ENCODE measurements at places on chromosomes 5 and 9.

- no peak for DNase-seq
Observed at GRCh38 chr5:116234681-116235080, 149.9 kb downstream of the COMMD10 start.

GRCh38 chr5:177445052-177445916, 1.3 kb upstream of the PRR7 start:
- peak; percentile 52 for DNase-seq

DNA sequence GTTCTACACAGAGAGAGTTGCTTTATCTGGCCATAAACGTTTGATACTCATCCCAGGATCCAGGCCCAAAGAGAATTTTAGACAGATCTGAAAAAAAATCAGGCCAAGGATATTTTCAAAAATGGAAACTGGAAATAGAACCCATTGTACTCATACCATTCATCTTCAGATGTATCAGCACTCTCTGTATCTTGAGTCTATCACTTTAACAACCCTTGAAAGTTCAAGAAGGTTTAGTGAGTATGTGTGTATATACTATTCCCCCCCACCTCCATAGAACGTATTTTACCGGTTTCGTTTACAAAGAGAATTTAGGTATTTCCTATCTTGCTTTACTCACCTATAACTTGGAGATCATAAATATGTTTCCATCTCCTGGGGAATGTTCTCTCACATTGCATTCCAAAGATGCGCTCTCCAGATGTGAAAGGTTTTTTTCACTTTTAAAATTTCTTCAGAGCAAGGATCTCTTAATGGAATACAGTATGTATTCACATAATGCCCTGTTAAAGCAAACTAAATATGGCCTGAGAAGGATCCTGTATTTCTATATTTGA, 105.5 kb upstream of the TUT7 start:
- DNase-seq: no peak

GRCh38 chr9:109904666-109905065, 124.7 kb downstream of the PALM2AKAP2 start:
- no peak for DNase-seq

GRCh38 chr9:110050925-110051355, 157.0 kb downstream of the C9orf152 start:
- peak; percentile 27 for DNase-seq

- no peak for DNase-seq
Observed at GRCh38 chr9:109889456-109889855, 109.5 kb downstream of the PALM2AKAP2 start.

GRCh38 chr5:66617991-66618768, 22.0 kb downstream of the MAST4 start:
- no peak for DNase-seq

- DNase-seq: no peak
Observed at GRCh38 chr5:73370640-73371583, 77.7 kb downstream of the FOXD1 start.

DNA sequence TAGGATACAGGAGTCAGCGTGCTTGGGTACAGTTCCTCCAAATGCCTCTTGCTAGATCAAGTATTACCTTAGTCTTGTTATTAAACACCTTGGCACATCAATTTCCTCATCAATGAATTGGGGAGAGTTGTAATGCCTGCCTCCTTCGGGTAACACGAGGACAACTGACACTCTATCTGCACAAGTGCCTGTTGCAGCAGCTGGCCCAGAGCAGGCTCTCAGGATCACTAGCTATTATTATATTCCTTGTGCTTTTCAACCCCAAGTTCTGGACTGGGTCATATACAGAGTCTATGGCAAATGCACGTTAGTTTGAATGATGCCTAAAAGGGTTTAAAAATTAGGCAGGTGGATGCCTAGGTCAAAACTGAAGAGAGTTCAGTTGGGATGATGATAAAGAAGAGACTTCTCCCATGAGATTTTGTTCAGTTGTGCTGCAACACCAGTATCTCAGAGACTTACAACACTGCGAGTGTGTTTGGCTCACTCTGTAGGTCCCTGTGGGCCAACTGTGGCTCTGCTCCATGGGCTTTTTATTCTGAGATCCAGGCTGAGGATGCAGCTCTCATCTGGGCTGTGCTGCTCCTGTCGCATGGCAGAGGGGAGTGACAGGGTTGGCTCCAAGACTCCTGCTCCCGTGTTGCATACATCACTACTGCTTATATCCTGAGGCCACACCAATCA, 41.1 kb upstream of the TEX48 start:
- DNase-seq: no peak

DNA sequence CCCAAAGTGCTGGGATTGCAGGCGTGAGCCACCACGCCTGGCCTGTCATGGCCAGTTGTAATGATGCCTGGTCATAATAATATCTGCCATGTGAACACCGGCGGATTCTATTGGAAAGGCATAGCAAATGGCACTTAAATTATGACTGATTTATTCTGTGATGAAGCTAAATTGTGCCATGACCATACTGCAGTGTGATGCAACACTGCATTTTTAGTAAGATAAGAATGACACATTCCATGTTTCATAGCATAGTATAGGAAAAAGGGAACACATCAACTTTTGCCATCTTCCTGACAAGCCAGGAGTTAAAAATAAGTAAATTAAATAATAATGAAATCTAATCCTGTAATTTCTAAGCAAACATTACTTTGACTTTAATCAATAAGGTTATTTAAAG, 30.4 kb upstream of the BICD2 start:
- no peak for DNase-seq

DNA sequence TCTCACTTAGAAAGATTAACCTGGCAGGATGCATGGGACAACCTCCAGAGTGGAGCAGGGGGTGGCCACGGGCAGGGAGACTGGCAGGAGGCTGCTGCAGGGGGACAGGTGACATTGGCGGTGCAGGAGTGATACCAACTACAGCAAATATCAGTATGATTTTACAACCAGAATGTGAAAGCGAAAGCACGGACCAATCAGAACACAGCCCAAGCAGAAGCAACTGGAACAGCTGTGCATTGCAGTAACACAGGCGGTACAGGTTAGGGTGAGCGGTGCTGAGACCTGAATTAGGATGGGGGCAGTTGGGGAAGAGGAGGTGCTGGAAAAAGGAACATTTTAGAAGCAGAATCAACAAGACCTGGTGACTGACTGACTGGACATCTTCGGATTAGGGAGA, 29.3 kb downstream of the POLR1E start:
- DNase-seq: no peak

DNA sequence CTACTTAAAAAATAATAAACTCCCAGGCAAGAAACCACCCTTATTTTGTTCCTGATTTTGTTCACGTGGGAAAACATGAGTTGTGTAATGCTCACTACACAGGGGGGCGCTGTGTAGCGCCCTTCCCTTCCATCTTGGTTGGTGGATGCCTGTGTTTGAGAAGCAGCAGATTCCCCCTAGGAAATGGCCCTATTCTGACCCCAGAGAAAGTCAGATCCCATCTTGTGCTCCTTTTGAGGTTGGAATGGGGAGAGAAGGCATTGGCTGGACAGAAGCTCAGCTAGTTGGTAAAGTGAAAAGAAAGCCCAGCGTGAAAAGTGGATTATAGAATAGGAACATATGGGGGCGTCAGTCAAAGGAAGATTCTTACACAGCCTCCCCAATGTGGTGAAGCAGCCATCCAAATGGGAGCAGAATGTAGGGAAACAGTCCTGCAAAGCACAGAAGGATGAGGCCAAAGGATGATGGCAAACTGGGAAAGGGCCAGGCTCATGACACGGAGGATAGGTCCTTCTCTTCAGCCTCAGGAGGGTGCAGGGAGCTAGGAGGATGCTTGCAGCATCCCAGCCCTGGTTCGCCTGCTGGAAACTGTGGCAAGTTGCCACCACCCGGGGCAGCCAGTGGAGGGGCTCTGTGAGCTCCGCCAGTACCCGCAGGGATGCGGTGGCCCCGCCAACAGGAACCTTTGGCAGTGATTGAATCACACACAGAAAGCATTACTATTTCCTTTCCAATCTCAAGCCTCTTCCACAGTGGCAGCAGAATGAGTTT, 314.2 kb upstream of the DAP start:
- DNase-seq: no peak

DNA sequence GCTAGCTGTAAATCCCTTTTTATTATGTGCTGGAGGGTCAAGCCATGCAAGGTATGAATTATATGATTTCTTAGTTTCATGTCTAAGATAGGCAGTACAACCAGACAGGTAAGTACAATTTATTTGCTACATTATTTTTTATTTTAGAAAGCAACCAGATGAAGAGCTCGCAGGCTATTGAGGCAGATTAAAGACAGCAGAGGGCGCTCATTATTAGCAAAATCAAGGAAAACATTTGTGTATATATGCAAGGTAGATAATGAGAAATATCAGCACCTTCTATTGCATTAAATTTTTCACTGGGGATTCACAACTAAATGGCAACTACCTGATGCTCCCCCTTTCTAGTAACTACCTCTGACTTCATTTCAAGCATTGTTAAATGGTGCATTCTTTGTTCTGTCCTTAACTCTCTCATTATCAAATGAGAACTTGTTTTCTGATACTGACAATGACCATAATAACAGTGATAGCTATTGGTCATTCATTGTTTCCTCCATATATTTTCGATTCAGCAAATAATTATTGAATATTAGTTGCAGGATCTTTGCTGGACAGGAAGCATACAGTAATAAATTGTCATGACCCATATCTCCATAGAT, 8.6 kb downstream of the SCGB3A2 start:
- DNase-seq: no peak

- DNase-seq: no peak
Observed at GRCh38 chr5:32711681-32712480, 760 bp downstream of the NPR3 start.

DNA sequence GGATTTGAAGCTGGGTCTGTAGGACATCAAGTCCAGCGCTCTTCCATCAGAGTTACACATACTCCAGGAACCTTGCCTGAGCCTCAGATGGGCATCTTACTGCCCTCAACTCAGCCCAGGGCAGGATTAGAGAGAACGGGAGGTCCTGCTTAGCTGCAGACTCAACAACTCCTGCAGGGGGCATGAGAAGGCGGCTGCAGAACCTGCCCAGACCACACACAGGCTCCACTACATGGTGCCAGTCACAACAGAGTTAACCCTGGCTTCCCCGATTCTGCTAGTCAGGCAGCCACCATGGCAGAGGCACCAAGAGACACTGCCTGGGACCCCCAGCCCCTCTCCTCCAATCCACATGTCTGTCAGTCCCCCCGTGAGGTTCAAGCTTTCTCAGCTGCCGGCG, 23.9 kb upstream of the CPLX2 start:
- no peak for DNase-seq

GRCh38 chr9:69104830-69105527, 69.1 kb upstream of the TJP2 start:
- no peak for DNase-seq

GRCh38 chr9:135693265-135693664, 6.0 kb downstream of the SOHLH1 start:
- no peak for DNase-seq

DNA sequence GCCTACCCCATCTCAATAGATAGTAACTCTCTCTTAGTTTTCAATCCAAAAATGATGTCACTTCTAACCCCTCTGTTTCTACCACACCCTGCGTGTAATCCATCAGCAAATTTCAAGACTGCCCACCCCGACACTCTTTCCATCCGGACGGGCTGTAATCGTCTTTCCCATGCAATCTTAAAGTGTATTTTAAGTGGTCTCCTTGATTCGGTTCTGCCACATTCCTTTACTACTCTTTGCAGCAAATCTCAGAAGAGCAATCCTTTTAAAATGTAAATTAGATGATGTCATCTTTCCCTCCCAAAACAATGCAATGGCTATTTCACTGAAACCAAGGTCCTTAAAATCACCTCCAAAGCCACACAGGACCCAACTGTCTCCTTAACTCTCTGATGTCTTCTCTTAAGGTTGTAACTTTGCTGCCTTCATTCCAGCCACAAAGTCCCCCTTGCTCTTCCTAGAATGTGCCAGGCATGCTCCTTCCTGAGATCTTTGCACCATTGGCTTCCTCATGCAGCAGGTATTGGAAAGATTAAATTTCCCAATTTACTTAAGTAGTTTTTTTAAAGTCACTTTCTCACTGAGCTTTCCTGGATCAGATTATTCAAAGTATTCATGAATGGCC, 932.5 kb upstream of the WWC1 start:
- DNase-seq: no peak

- DNase-seq: no peak
Observed at GRCh38 chr5:163578652-163579051, 73.2 kb downstream of the MAT2B start.

- DNase-seq: no peak
Observed at GRCh38 chr9:104025945-104026344, 68.2 kb upstream of the SMC2 start.

DNA sequence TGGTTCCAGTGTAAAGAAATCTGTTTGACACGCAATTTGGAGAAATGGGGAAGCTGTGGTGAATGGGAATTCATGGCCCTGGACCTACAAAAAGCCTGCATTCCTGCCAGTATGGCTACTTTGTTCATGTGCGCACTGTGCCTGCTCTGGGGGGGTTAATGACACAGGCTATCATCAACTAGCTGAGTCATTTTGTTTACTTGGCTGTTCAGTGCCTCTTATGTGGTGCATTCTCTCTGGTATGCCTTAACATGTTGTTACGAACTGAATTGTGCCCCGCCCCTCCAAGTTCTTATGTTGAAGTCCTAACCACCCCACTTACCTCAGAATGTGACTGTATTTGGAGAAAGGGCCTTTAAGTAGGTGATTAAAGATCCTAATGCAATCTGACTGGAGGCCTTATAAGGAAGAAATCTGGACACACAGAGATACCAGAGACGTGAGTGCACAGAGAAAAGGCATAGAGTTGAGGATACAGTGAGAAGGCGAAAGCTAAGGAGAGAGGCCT, 20.4 kb upstream of the UBAP1 start:
- no peak for DNase-seq

DNA sequence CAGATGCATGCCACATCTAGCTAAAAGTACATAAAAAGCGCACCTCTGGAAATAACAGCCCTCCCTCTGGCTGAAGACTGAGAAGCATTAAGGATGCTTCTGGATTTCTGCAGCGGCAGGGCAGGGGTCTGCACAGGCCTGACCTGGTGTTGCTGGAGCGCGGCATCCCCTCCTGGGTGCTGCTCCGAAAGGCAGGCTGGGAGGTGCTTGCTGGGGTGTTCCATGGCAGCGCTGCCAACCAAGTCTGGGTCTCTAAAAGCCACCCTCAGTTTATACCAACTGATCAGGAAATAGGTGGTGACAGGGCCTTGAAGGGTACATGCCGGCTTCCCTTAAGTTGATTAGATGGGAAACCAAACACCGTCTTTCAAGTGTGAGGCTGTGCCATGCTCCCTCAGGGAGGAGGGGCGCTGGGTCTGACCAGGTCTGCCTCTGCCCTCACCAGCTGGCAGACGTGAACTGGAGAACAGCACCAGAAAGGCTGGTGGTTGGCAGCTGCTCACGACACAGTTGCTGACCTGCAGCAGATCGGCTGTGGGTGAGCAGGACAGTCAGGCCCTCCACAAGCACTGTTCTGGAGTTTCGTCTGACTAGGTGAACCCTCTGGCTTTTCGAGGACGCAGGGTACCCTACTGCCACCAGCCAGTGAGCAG, 81.6 kb downstream of the DAP start:
- no peak for DNase-seq

GRCh38 chr5:7753596-7753995, 97.3 kb downstream of the CFAP90 start:
- DNase-seq: no peak

DNA sequence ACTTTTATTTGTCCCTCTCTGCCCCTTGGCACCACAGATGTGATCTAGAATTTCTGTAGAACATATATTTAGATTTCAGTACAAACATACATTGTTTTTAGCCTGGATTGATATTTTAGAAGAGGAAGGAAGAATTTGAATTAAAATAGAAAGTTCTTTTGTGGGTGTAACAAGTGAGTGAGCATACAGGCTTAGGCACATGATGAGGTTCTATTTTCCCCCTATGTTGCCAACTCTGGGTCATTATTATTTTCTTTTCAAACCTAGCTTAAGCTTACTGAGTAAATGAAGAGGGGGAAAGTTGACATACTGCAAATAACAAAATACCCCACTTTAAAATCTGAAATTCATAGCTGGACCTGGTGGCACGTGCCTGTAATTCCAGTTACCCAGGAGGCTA, 102.9 kb downstream of the GCNT1 start:
- DNase-seq: no peak

Data from CD4-positive, alpha-beta T cell treated with Interleukin-12 subunit alpha and Interleukin-12 subunit beta, for 1 hour (primary cell).